ENCODE measurements at places on chromosomes 16 and 17.

- DNase-seq, result peak; percentile 66
Observed at GRCh38 chr16:28845293-28845692, 855 bp downstream of the TUFM start.

DNA sequence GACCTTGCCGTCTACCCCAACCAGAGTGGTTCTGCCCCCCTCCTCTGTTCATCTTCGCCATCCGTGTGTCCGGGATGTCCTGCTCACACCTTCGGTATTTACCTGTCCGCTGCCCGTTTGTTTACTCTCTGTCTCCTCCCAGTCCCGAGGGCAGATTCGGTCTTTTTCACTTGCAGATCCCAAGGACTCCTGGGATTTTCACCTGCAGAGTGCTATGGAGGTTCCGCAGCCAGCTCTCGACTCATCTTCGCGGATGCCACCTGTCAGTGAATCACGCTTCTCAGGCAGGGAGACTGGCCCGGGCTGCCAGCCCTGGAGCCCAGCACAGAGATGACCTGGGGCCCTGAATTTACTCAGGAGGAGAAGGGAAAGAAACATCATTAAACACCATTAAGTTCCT, 8.1 kb downstream of the CRISPLD2 start:
- no peak for DNase-seq

DNA sequence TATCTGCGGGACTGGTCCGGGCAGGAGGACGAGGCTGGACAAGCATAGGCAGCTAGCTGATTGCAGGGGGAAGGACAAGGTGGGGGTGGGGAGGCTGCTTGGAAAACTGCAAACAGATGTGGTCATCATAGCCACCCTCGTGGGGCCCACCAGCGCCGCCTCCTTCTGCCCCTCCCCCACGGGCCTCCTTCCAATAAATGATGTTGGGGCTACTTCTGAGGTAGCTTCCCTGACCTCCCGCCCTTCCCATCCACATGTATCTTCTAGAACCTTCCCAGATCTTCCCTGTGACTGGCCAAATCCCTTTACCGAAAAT, 12.3 kb upstream of the CDC42EP4 start:
- DNase-seq, result no peak

- no peak for DNase-seq
Observed at GRCh38 chr16:49599281-49599680, 225.7 kb downstream of the C16orf78 start.
